HAP-1 (cell line): ENCODE measurements at places on chromosomes 5 and 9.
A peak's percentile ranks its signal among the peaks of the same experiment; 100 is the strongest.

DNA sequence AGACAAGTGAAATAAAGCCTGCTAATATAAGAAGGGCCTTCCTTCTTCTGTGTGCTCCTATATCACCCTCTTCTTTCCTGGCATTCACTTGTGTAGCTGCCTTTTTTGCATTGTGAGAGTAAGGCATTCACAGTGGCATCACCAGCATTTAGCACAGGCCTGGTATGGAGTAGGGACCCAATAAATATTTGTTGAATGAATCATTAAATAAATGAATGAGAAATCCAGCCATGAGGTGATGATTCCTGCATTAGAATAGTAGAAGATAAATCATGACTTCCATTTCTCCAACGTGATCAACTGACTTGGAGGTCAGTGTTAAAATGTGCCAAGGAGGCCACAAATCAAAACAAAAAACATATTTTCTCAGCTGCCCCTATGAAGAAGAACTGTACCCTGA lies 3.9 kb downstream of the PLPPR1 start:
- DNase-seq = no peak

GRCh38 chr5:53424686-53425615 lies 55.5 kb upstream of the FST start:
- DNase-seq = peak; percentile 7

GRCh38 chr5:55159763-55160492 lies at the start of gene GPX8:
Gene GPX8, plus strand, starts transcription at chr5:55160171. Its CDS starts 22 bp downstream, at chr5:55160193.
- peak; percentile 94 for DNase-seq

- no peak for DNase-seq
These were observed 6.6 kb downstream of the RGS14 start for GRCh38 chr5:177364159-177364962.
